ENCODE measurements at places on chromosomes 1 and 21.

GRCh38 chr1:11362547-11363021, 89.6 kb downstream of the UBIAD1 start:
- DNase-seq = no peak

DNA sequence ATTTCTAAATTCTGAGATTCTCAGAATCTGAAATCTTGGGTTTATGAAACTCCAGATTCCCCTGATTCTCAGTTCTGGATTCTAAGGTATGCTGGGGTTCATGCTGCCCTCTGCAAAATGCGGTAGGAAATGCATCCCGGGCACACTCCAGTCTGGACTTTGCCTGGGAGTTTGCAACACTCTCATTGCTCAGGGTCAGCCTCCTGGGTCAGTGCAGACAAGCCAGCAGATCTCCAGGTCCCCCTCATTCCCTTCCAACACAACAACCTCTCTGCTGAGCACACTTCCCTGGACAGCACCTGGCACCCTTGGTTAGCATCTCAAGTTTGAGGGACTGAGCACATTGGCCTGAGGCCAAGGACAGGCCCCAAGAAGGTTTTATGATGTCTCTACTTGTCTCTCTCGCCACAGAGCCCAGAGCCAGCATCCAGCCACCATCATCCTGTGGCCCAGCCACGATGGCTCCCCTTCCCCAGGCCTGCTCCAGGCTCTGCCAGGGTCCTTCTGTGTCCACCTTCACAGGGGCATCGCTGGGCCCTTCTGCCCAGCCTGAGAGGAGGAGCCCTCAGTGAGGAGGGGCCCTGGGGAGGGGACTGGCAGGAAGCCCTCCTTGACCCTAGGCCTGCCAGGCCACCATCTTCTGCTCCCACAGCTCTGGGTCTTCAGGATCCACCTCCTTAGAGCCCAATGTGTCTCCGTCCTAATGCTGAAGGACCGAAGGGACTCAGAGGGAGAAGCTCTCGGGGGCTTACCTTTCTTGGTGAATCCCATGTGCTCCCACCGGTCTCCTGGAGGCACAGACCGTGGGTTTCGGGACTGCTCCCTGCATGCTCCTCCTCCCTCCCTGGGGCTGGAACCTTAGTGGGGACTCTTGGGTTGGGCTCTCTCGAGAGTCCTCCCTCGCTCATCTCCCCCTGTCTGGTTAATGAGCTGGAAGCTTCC, 550.7 kb downstream of the PTPRU start:
- DNase-seq = no peak

DNA sequence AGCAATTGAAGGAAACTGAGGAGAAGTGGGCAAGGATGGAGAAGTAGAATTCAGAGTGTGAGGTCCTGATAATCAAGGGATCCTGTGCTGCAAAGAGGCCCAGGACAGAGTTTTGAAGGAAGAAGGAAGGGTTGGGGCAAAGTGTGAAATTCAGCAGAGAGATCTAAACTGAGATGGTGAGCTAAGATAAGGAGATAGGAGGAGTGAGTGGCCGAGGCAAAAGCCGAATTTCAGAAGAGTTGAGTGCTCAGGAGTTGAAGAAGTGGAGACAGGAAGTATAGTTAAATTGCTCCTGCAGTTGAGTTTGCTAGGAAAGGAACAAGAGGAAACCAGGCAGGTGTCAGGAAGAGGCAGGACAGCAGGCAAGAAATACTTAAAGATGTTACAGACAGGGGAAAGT, 16.4 kb upstream of the MAPKAPK2 start:
- DNase-seq = no peak

- no peak for DNase-seq
These were observed 100.4 kb downstream of the C1orf94 start for GRCh38 chr1:34277150-34277549.

GRCh38 chr1:94002046-94002787, 93.0 kb upstream of the GCLM start:
- DNase-seq = no peak

- DNase-seq = no peak
These were observed 36.1 kb upstream of the ZC3H12A start for GRCh38 chr1:37438037-37438868.

GRCh38 chr1:33394770-33395169, 36.1 kb downstream of the PHC2 start:
- no peak for DNase-seq

DNA sequence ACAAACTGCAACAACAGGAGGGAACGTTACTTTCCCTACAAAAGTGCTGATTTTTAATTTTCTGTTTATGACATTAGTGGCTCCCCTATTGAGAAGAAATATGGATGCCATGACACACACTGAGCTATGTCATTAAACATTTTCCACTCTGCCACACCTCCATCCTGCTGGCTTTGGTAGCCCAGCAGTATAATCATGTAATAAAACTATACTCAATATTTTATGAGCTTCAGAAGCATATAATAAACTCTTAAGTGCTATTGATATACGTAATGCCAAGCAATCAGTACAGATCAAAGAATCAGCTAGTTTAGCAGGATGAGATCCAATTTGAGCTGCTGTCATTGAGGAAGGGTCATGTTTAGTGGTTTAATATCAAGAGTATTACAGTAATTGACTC, 141.3 kb upstream of the LRRC7 start:
- DNase-seq = no peak

DNA sequence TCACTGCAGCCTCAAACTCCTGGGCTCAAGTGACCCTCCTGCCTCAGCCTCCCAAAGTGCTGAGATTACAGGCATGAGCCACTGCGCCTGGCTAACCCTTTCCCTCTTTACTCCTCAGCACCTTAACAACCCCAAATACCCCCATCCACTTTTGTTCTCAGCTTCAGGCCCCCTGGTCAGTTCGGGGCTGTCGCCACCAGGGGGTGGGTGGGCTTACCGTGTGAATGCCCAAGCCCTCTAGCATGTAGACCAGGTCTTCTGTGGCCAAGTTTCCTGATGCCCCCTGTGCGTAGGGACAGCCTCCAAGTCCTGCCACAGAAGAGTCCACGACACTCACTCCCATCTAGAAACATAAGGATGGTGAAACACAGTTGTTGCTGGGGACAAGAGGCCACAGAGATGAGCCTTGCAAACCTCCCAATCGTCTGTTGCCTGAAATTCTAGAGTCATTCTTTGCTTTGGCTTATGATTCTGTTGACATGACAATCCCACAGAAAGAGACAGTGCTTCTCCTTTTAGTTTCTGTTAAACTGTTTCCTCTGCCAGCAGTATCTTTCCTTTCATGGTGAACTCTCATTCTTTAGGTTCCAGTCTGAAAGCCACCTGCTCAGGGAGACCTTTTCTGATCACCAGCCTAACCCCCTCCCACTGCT, 3.8 kb upstream of the GALE start:
- no peak for DNase-seq

GRCh38 chr1:180489976-180490375, 12.4 kb downstream of the ACBD6 start:
- no peak for DNase-seq

- peak; percentile 41 for DNase-seq
These were observed 147.8 kb downstream of the PGBD5 start for GRCh38 chr1:230278376-230278775.

GRCh38 chr1:2980073-2980791, 41.0 kb upstream of the ACTRT2 start:
- peak; percentile 55 for DNase-seq

DNA sequence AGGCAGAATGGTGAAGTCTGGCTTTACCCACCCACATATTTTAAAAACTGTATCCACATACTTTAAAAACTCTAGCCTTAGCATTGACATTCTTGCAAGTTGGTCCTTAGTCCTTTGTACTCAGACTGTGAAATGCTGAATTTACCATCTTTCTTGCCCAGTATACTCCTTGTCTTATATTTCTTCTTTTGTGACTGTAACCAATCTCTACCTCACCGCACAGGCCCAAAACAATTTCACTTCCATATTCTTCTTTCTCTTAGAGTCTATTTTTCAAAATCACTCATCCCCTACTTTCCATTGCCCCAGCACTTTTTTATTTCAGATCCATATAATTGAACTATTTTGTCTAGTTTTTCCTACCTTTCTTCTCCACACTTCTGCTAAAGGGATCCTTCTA, 892.4 kb upstream of the B3GALT2 start:
- no peak for DNase-seq

GRCh38 chr21:41819236-41819855, 52.5 kb upstream of the RIPK4 start:
- no peak for DNase-seq

DNA sequence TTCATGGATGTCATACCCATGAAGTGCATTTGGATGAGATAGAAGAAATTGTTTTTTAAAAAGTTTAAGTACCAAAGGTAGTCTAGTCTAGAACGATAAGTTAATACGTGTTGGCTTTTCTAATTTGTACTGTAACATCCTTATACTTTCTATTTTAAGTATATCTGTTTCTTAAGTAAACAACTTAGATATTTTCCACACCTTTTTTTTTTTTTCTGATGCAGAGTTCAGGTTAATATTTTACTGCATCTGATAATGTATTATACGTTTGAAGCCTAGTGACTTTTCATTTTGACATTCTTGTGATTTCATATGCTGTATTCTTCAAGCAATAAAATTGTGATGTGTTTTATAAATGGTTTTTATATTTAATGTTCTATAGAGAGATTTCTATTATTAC, 16.5 kb downstream of the DR1 start:
- DNase-seq = no peak

- DNase-seq = peak; percentile 84
These were observed 3.8 kb downstream of the FBXO2 start for GRCh38 chr1:11650331-11650991.

DNA sequence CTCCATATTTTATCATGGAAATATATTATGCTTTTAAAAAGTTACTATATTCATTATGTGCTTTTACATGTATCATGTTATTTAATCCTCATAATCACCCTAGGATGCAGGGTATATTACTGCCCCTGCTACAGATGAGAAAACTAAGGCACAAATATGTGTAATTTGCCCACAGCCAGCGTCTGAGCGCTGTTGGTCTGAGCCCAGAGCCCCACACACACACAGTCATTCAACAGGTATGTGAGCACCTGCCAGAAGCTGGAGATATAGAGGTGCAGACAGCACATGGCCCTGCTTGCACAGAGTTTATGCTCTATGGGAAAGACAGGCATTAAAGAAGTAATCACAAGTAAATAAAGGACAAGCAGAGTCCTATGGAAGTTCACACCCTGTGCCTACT, 49.8 kb upstream of the SEC16B start:
- no peak for DNase-seq

- no peak for DNase-seq
These were observed 869.8 kb upstream of the B3GALT2 start for GRCh38 chr1:194056169-194056568.

DNA sequence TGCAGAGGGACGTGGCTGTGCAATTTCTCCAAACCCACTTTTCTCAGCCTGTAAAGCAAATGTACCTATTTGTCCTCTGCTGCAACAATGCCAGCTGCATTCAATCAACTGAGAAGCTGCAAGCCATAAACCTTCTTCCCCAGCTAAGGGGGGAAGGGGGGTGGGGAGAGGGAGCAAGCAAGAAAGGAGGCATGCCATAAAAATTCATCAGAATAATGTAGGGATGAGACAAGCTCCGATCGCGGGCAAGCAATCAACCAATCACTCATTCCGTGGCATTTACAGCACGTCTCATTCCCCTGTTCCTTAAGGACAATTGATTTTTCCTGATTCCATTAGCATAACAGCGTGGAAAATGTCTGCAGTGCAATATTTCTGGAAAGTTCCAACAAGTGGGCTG, 144.8 kb downstream of the DMRTA2 start:
- no peak for DNase-seq

DNA sequence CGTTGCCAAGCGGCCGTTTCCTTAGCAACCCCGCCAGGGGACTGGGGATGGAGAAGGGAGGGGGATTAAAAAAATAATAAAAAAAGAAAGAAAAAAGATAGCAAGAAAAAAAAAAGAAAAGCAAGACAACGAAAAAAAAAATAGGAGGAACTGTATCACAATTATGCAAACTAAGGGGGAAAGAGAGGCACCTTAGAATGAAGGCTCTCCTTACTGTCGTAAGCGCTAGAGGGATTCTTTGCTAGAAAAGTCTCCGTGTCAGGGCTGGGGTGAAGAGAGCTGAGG, 625 bp upstream of the NEGR1 start:
- DNase-seq = no peak

DNA sequence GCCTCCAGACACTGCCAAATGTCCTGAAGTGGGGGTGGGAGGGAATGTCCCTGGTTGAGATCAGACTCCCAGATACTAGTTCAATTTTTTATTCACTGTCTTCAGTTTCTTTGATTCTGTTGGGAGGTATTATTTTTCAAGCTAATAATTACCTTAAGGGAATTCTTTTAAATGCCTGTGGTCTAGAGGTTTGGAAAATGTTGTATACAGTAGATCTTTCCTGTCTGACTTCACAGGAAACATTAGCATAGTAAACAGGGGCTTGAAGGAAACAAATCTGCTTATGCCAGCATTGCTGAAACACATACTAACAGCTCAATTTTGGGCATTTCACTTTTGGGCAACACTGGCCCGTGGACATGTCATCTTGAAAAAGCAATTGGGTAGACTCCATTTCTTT, 84.3 kb upstream of the HP1BP3 start:
- DNase-seq = no peak

- DNase-seq = no peak
These were observed 143.0 kb downstream of the URB2 start for GRCh38 chr1:229769006-229769405.

DNA sequence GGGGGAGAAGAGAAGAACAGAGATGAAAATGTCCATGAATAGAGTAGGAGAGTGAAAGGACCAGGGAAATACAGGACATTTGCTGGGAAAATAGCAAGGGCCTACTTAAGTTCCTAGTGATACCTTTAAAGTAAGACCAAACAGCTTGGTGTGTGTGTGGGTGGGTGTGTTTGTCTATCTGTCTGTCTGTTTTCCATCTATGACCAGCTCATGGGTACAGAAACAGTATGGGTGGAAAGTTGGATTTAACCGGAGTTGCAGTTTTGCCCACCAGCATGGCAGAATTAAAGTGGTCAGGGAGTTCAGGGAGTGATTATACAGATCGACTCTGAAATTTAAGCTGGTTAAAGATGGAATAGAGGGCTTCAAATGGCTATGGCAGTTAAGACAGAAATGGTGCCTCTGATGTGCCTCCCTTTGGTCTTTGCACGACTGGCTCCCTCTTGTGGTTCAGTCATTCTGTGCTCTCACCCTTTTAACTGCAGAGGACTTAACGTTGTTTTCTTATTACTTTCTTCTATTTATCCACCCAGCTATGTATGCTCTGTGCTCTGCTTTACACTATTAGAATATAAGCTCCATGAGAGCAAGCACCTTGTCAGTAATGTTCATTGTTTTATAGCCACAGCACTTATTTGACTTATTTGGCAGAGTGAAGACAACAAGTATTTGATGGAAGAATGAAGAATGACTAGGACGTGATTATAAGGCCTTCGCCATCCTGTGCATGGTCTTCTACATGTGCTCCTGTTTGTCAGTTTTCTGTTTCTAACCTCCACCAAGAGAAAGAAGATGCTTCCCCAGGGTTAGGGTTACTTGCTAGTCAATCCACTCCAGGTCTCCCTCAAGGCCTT, 72.7 kb upstream of the AK4 start:
- no peak for DNase-seq

- no peak for DNase-seq
These were observed 49.8 kb upstream of the ADORA3 start for GRCh38 chr1:111553196-111553595.

DNA sequence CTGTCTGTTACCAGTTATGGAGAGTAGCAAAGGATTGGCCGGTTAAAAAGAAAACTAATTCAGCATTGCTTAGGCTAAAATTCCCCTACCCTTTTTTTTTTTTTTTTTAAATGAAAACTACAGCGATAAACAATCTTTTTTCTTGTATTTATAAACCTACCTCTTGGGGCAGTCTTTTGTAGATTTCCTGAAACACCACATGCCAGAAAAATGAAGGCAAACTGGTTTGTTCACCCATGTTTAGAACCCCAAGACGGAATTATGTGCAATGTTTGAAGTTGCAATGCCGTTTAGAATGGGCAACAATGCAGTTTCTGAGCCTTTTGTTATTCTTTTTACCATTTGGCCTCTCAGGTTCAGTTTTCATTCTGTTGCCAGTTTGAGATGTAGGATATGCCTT, 59.1 kb downstream of the PRDM2 start:
- DNase-seq = peak; percentile 50

Measured in left lung (tissue), 14 donors.